ENCODE measurements at places on chromosomes 11 and 22.

DNA sequence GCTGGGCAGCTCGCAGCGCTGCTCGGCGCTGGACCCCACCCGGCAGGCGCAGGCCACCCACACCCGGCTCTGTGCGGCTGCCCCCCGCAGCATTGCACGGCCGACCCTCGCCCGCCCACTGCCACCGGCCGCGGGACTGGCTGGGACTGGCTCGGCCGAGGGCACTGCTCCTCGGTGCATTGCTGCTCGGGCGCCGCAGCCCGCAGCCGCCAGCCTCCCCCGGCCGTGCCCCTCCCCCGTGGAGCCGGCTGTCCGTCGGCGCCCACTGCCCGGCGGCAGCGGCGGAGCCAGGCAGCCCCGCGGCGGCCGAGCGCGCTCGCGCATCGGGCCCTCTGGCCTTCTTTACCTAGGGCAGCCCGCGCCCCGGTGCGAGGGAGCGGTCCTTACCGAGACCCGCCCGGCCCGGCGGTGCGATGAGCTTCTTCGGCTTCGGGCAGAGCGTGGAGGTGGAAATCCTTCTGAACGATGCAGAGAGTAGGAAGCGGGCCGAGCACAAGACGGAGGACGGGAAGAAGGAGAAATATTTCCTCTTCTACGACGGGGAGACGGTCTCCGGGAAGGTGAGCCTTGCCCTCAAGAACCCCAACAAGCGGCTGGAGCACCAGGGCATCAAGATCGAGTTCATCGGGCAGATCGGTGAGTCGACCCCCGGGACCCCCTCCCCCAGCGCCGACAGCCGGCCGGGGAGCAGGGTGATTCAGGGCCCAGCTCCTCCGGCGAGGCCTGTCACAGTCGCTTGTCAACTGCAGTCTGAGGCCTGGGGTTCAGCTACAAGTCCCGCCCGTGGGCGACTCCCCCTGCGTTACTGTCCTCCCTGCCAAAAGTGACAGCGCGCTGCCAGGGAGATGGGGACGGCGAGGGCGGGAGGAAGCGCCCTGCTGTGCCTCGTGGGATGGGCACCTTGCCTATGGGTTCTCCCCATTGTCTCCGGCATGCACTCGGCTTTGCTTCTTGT, 516 bp downstream of the VPS26B start:
- no peak for DNase-seq

DNA sequence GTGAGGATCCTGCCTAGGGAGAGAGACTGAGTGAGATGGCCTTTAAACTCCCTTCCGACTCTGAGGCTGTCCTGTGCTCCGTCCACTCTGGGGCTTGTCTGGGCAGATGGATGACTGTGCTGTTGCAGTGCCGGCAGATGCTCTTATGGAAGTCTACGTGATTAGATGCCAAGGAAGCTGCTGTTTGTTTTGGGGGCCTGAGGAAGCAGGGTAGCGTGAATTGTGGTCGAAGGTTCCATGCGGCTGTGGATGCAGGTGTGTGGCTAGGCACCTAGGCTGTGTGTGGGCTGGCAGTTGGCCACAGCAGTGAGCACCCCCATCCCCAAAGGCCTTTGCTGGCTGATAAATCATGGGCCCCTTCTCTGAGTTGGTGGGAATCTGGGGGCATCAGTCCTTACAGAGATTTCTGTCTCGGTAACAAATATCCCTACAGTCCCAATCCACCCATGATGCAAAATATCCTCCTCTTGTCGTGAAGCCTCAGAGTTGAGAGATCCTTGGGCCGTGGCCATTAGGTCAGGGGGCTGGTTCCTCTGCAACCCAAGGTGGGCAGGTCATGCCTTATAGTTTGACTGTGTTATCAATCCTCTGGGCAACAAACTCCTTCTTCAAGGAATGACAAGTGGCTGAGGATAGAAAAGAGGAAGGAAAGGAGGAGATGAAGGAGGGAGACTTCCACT, 31.2 kb downstream of the AMPD3 start:
- no peak for DNase-seq

- no peak for DNase-seq
Measured at GRCh38 chr11:82003024-82003423, 730.6 kb downstream of the FAM181B start.

- DNase-seq: no peak
Measured at GRCh38 chr22:37511395-37512104, 7.7 kb downstream of the CARD10 start.

- DNase-seq: no peak
Measured at GRCh38 chr11:72394416-72394815, 39.9 kb downstream of the CLPB start.

DNA sequence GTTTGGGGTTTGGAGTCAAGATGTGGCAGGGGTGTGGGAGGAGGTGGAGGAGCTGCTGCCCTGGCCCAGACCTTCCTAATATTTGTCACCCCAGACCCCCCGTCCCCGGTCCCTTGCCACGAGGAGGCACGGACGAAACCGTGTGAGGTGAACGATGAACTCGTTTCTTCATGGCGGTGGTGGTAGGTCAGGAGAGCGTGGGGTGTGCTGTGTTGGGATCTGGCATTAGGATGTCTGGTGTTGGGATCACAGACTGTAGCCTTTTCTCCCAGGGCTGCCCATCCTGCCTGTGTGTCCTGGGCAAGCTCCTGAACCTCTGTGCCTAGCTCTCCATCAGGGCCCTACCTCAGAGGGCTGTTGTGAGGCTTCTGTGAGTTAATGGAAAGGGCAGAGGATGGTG, 8.4 kb downstream of the MAPK8IP2 start:
- DNase-seq: no peak

DNA sequence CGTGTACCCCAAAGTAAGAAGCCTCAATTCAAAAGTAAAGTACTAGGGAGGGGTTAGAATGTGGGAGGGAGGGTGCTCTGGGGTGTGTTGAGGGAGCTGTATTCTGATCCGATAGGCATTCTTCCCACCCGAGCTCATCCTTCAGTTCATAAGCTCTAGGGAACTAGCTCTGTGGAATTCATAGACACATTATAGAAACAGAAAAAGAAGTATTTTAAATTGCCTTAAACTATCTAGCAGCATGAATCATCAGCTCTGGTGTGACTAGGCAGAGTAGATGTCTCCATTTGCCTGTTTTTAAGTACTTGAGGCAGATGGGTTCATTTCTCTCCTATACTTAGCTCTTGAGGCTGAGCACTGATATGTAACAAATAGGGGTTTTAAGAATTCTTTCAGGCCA, 7.3 kb upstream of the SGSM3 start:
- DNase-seq: no peak

GRCh38 chr11:106231591-106231990, 154.1 kb downstream of the AASDHPPT start:
- no peak for DNase-seq

DNA sequence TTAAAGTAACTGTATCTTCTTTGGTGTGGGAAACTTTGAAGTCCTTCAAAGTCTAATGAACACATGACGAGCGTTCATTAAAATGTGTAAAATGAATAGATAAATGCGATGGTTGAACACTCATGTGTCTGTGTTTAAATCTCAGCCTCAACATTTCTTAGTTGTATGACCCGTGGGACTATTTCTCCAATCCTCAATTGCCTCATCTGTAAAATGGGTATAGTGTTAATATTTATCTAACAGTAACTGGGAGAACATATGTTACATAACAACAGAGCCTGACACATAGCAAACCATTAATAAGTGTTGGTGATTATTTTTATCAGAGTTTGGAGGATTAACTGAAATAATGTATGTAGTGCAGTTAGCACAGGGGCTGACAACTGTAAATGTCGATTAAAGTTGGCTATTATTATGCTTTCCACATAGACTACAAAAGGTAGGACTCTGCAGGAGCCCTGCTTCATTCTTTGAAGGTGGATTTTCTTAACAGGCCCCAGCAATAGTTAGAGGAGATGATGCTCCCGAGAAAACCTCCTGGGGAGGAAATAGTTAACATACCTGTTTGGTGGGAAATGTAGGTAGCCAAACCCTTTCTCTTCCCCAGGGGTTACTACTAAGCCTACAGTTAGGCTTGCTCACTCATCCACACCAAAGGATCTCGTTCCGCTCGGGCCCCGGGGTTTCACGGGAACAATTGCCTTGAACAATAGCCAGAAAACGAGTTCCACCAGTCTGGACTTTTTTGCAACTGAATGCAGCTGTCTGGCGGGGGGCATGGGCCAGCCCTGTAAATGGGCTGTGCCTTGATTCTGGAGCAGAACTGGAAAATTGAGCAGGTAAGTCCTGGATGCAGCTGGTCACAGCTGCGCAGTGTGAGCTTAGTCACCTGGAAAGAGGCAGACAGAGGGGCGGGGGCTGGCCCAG, 133.4 kb downstream of the DBX1 start:
- no peak for DNase-seq

- no peak for DNase-seq
Measured at GRCh38 chr11:61505640-61506155, 2.9 kb upstream of the LRRC10B start.

DNA sequence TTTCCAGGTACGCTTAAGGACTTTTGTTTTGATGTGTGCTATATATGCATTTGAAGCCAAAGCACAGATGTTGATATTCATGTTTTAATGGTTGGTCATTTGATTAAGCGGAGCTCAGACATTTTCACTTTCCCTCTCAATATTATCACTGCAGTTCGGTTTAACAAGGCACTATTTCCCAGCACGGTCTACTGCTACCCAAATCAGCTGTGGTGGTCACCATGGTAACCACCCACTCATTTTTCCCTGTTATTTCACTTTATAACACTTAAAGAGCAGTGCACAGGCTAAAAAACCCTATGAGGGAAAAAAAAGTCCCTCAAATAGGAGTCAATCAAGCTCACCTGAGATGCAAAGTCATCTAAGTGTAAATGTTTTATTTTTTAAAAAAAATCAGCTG, 439.6 kb upstream of the CCDC90B start:
- no peak for DNase-seq

DNA sequence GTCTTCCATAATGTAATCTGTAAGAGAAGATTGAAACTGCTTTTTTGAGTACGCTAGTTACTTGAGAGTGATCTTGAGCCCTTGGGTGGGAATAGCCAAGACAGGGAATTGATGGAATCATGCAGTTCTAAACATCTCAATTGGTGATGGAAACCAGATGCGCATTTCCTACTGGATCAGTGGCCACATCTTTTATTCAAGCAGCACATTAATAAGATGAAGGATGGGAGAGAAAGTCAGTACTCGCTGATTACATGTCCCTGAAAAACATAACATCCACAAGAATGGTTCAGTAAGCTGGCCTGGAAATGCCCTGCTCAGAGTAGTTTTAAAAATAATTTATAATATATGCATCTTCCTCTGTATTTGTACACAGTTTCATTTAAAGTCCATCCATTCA, 833.8 kb downstream of the JRKL start:
- DNase-seq: no peak

GRCh38 chr11:103582351-103582909, 454.0 kb upstream of the DDI1 start:
- no peak for DNase-seq

- no peak for DNase-seq
Measured at GRCh38 chr22:42433754-42434682, 1.8 kb upstream of the NFAM1 start.

GRCh38 chr11:20192151-20192550, 31.9 kb upstream of the DBX1 start:
- DNase-seq: no peak

GRCh38 chr22:20979940-20980453, 2.1 kb upstream of the LZTR1 start:
- no peak for DNase-seq

DNA sequence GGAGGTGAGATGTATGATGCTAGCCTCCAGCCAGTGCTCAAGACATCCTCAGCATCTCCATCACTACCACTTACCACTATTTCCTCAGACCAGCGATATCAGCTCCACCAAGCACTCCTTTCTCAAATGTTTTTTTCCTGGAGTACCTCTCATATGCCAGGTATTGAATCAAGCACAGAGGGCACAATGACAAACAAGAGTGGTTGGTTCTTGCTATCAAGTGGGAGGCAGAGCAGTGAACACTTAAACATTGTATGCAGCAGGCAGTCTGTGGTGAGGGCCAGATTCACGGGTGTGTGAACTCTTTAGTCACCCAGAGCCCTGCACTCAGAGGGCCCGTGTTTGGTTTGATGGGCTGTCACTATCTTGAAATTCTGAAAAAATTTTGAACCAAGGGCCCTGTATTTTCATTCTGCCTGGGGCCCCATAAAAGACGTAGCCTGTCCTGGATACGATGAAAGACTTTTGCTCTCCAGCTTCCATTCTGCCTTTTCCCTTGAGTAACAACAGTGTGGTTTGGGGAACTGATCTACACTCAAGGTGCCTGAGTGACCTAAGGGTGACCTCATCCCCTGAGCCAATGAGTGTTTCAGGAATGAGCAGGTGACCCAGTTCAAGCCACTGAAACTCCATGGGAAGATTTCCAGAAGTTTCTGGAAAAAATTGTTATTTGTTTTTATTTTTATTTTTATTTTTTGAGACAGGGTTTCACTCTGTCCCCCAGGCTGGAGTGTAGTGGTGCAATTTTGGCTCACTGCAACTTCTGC, 348.4 kb upstream of the NARS2 start:
- DNase-seq: no peak

GRCh38 chr22:25651332-25652085, 87.0 kb downstream of the GRK3 start:
- no peak for DNase-seq

DNA sequence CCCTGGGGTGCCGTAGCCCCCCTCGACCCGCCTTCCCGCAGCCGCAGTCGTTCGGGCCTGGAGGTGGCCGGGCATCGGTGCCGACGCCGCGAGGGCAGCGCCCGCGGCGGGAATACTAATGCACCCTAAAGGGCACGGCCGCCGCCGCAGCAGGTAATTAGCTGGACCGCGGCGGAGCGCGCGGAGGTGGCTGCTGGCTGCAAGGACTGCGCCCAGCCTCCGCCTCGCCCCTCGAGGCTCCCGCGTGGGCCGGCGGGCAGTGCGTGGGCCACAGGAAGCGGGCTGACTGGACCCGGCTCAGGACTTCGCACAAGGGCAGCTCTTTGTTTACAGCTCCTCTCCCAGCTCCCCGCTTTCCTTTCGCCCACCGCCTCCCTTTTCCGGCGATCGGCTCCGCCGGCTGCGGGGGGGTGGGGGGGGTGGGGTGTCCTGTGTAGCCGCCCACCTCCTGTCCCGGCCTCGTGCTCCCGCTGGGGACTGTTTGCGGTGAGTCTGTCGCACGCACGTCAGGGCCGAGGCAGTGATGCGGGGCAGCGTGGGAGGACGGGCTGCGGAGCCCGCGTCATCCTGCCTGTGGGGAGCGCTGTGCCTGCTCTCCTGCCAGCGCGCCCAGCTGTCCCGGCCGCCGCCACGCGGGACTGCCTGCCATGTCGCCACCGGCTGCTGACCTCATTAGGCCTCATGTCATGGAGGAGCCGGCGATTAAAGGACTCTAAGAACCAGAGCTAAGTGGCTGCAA, 53.2 kb downstream of the GRIK4 start:
- no peak for DNase-seq

DNA sequence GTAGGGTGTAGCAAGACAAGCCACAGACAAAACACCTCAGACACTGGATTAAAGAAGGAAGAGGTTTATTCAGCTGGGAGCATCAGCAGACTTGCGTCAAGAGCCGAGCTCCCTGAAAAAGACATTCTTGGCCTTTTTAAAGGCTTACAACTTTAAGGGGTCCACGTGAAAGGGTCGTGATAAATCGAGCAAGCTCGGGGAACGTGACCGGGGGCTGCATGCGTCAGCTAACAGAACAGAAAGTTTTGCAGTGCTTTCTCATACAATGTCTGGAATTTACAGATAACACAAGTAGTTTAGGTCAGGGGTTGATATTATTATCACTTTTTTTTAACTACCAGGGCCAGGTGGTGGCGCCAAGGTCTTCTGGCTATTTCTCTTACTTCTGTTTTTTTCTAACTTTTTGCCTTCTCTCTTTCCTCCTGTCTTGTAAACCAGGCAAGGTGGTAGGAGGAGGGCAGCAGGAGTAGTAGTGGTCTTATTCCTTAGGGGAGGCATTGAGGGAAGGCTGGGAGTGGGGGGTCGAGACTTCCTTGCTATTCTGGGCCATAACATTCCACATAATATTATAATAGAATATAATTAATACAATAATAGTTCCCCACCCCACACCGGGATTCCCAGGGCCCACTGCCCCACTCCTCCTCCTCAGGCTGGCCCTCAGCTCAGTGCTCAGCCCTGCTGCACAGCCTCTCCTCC, 587 bp upstream of the ALDH3B1 start:
- no peak for DNase-seq

Data from D721Med (cell line).